ENCODE measurements at places on chromosomes 4 and X.

DNA sequence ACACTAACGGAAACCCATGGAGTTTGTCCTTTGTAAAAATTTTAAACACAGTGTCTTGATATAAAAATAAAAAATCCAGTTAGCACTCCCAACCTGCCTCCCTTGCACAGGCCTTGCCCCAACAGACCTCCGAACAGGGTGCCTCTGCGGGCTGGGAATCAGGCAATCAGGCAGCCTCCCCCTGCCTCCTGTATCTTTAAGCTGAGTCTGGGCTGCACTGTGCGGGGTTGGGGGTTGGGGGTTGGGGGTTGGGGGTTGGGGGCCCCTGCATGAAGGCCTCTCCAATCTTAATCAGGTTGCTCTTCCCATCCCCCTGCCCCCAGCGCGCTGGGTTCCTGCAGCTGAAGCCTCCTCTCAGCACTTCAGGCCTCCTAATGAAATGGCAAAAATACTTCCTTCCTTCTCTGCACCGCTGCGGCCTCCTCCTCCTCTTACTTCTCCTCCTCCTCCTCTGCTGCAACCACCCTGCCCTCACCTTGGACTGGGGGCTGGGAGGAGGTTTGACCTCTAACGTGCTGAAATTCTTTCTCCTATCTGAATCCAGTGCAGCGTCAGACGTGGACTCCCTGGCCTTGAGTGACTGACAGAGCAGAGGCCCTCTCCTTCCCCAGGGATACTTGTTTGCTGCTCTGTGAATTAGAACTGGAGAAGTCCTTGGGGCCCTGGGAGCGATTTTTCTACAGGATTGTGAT is 26.6 kb downstream of the NLGN3 start:
- no peak for DNase-seq

DNA sequence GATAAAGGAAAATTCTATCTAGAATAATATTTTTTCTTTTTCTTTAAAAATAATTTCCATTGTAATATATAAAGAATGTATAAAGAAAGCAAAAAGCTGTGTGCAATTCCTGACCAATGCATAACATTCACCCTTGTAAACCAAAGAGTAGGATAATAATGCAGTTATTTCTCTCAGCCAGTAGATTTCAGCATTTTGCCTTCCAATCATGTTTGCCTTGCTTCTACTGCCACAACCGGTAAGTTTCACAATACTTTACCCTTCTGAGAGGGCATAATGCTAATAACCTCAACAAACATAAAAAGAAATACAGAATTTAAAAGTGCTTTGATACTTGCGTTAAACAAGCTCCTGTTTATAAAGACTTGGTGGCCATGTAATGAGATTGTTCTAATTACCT is 59.9 kb downstream of the CHIC2 start:
- DNase-seq: no peak

DNA sequence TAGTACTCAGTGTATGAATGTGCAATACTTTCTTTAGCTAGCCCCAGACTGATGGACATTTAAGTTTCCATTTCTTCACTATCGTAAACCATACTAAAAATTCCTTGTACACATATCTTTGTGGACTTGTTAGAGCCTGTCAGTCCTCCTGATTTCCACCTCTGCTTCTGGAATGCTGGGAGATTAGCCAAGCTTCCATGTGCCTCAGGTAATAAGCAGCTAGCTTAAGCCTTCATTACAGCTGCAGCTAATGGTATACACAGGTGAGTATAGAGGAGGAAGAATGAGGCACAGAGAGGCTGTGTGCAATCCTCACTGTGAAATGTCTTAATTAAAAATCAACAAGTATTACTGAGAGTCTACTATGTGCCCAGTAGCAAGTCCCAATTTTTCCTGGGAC is 9.8 kb downstream of the SMIM9 start:
- no peak for DNase-seq

- no peak for DNase-seq
Measured at GRCh38 chr4:152087335-152087734, 326.5 kb upstream of the GATB start.

Data from GM12878 (cell line).